ENCODE measurements at places on chromosomes 5 and 9.

- DNase-seq: no peak
These were observed 180.1 kb downstream of the MACROH2A1 start for GRCh38 chr5:135218790-135219568.

- DNase-seq: no peak
These were observed at the start of gene PCDHAC2 for GRCh38 chr5:140966293-140967225. TSS of gene PCDHAC2 (plus strand) at chr5:140966476. CDS start at chr5:140966767, 291 bp downstream.

DNA sequence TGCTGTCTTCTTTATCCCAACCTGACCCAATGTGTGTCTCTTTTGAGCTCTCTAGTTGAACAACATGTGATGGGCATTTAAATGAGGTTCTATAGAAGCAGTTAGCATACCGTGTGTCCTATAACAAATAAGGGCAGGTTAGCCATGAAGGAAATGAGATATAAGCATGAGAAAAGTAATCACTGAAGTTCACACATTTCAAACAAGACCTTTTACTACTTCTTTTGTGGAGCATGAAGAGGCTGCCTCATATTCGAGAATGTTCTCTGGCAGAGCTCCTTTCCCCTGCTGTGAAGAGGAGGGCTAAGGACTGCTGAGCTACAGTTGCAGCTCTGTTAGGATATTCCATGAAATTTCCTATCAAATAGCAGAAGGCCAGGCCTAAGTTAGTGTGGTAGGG is 15.2 kb upstream of the SNCAIP start:
- no peak for DNase-seq

DNA sequence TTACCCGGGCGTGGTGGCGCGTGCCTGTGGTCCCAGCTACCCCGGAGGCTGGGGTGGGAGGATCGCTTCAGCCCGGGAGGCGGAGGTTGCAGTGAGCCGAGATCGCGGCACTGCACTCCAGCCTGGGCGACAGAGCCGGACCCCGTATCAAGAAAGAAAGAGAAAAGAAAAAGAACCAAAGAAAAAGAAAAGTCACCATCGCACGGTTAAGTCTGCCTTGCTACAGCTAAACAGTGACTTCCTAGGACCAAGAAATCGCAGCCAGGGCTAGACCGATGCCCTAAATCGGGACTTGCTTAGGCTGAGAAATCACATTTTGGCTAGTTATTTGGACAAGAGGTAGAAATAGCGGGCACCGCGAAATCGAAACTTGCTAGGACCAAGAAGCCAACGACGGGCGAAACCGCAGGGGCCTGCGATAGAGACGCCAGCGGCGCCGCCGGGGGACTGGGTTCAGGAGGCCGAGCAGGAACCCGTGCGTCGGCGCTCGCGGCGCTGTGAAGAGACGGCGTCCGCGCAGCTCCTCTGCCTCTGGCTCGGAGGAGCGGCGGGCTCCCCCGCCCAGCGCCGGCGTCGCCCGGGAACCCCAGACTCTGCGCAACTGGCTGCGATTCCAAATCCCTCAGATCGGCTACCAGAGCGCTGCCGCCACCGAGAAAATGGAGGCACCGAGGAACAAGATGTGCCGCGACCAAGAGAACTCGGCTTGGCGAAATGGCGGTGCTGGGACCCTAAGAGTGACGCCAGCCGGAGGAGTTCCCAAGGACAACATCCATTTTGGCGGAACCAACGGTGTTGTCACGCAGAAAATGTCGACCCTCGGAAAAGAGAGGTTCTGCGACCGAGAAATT is 26.1 kb upstream of the ANXA2R start:
- no peak for DNase-seq

- DNase-seq: no peak
These were observed 37.0 kb upstream of the SAP30L start for GRCh38 chr5:154408811-154409210.
